Articular chondrocyte of knee joint (primary cell): ENCODE measurements at places on chromosomes 1 and 21. TPM values are rescaled to one million over a fixed set of nuclear protein-coding genes. Genes with fewer than 3 reads are reported as not detected.

Gene CCDC30
- 2.6 and 3.4 TPM in 2 replicates for total RNA-seq

Gene THRAP3
- 121 and 148 TPM in 2 replicates for total RNA-seq

Gene DMRTA2
- not detected in 2 replicates for total RNA-seq

Gene INSRR
- total RNA-seq = under 0.01 TPM in 1 of 2 replicates, not detected in the other

Gene NLRP3
- total RNA-seq = under 0.01 and 0.13 TPM in 2 replicates

Gene LEMD1
- total RNA-seq = not detected in 2 replicates

Gene VHLL
- 0.22 TPM in 1 of 2 replicates, not detected in the other for total RNA-seq

Gene OLFML2B
- total RNA-seq = 21.6 and 32.4 TPM in 2 replicates

Gene RAB3B
- 7.2 and 7.9 TPM in 2 replicates for total RNA-seq

Gene FALEC
- not detected in 2 replicates for total RNA-seq

Gene C4BPA
- total RNA-seq = not detected in 2 replicates
